ENCODE measurements at places on chromosomes 13 and 19.

DNA sequence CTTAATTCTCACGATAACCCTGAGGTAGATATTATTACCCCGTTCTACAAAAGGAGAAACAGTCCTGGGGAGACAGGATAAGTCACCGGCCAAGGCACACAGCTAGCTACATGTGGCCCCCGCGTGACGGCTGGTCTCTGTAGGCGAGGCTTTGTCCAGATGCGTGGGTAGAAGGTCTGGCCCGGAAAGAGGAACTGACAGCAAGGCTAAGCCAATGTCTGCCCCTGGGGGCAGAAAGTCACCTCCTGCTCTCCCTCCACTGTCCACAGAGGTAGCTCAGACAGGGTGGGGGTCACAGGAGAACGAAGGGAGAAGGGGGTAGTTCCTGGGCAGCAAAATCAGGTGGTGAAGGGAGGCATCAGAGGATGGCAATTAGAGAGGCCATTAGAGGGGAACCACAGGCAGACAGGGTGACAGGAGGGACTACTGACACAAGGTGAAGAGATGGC is 1.8 kb downstream of the APOC4 start:
- no peak for DNase-seq

- no peak for DNase-seq
Measured at GRCh38 chr19:41698746-41699230, 9.6 kb upstream of the CEACAM5 start.

- DNase-seq, result no peak
Measured at GRCh38 chr19:50551715-50552187, 16.5 kb downstream of the LRRC4B start.

- no peak for DNase-seq
Measured at GRCh38 chr19:55544776-55545439, 435 bp downstream of the SBK3 start.

DNA sequence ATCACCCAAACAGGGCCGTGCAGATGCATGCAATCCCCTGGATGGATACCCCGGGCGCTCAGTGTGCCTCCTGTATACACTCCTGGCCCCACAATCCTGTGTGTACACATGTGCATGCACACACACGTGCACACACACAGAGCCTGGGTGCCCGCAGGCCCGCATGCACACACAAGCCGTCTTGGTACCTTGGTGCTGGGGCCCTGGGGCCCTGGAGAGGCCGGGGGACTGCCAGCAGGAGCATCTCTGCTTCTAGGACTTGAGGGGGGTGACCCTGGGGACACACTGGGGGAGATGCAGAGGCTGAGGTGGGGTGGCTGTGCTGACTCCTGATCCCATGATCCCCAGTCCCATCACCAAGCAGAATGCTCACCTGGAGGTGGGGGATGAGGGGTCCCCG is 15.6 kb upstream of the EPOR start:
- DNase-seq, result no peak

GRCh38 chr19:46081928-46082727 is 41.3 kb upstream of the IGFL4 start:
- DNase-seq, result no peak

GRCh38 chr19:2507109-2507508 is 31.2 kb downstream of the GADD45B start:
- DNase-seq, result no peak

DNA sequence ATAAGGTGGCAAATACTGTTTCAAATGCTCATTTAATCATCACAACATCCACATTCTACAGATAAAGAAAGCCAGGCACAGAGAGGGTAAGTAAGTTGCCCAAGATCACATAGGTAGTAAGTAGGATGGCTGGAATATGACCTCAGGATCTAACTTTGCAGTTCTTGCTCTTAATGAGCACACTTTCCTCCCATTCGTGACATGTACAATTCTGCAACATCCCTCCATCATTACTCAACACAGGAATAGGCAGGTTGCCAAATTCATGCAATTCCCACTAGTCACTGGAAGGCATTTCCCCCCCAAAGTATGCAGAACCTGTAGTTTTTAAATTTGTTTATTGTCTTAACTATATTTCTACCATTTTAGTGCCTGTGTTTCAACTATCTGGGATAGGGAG is 109.2 kb downstream of the OLFM4 start:
- DNase-seq, result no peak

DNA sequence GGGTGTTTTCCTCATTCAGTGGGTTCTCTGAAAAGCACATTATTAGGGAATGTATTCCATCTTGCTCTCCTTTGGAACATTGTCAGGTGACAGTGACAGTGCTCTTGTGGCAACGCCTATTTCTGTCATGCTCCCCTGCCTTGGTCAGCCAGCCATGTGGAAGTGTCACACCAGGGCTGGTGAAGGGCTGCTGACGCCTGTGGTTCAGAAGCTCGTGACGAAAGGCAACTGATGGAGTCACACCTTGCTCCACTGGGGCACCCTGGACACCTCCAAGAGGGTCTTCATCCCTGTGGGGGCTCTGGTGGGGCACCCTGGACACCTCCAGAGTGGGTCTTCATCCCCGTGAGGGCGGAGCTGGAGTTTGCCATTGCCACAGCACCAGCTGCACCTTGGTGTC is 68.9 kb upstream of the GPR183 start:
- no peak for DNase-seq

GRCh38 chr19:5046339-5047039 is 77.6 kb downstream of the KDM4B start:
- DNase-seq, result no peak

DNA sequence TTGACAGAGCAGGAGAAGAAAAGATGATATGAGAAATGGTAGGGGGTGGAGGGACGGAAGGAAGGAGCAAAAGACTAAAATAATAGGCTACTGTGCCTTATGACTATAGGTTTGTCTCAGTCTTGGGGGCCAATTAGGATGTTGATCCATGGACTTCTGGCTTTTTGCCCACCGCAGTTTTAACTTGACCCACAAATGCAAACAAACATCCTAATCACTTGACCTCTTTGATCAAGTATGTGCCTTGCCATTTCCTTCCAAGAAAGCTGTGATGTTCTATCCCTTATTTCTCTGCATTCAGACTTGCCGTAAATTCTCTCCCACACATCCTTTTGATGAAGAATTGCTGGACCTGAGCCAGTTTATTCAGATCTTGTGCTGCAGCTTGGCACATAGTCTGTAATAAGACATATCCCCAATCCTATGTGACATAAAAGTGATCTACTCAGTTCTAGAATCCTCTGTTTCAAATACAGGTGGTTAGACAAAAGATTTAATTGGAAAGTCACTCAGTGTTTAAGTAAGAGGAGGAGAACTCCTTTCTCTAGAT is 62.8 kb downstream of the TPT1 start:
- DNase-seq, result no peak

GRCh38 chr19:49458567-49458903 is 5.5 kb downstream of the ALDH16A1 start:
- DNase-seq, result no peak

DNA sequence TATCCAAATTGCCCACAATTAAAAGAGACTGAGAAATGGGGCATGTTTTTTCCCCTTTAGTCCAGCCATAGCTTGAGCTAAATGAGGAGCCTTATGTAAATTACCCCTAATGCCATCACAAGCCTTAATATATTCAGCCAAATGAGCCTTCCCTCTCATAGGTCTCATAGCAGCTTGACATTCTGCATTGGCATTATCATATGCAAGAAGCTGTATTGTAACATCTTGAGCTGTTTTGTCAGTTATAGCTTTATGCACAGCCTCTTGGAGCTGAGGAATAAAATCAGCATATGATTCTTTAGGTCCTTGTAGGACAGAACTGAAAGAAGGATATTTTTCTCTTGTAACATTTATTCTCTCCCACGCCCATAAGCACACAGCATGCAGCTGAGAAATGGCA is 153.2 kb downstream of the ZNF486 start:
- DNase-seq, result no peak

DNA sequence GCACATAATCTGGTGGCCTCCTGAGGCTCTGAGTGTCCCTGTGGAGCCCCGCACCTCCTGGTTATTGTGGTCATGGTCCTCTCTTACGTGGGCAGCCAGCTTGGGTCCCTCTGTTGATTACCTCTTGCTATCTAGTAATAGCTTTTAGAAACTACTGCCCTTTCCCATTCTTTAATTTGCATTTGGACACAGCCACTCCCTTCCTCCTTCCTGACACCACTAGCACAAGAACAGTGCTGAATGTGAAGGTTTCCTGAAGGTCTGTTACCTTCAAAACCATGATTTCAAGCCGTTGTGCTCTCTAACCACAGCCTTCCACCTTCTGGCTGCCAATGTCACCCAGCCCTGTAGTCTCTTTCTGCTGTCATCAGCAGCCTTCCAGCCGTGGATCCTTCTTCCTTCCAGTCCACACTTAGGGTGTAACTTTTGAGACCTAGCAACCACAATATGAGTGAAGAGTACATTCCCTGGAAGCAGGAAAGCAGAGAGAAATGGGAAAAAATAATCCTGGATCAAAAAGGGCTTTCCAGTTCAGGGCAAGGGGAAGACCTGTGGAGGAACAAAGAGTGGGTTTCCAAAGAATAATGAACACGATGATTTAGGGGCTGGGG is 130.9 kb downstream of the FRY start:
- no peak for DNase-seq

DNA sequence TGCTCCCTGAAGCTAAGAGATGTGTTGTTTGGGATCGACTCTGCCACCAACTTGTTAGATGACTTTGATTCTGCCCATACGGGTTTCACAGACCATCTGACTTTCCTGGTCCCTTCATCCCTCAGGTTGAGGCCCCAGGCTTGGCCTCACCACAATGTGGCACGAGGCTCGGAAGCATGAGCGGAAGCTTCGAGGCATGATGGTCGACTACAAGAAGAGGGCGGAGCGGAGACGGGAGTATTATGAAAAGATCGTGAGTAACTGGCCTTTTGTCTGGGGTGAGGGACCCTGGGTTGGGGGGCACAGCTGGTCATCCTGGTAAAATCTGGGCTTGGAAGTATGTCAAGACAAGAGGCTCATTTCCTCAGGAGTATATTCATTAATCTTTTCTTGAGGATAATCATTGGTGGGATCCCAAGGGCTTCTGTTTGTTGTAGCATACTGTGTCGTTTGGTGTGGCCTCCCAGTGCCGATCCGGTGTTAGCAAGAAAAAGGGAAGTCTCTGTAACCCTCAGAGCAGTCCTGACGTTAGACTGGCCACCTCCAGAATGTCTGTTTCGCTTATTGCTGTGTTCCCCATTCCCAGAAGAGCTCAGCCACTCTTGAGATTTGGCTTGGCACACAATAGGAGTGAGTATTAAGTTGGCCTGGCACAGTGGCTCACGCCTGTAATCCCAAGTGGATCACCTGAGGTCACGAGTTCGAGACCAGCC is 1.4 kb downstream of the CLASRP start:
- no peak for DNase-seq

All from T-helper 9 cell (primary cell).